GM23248 (cell line): ENCODE measurements at places on chromosomes 16 and 17.

- no peak for DNase-seq
Measured at GRCh38 chr17:35519906-35520442, 17.5 kb downstream of the SLFN12L start.

DNA sequence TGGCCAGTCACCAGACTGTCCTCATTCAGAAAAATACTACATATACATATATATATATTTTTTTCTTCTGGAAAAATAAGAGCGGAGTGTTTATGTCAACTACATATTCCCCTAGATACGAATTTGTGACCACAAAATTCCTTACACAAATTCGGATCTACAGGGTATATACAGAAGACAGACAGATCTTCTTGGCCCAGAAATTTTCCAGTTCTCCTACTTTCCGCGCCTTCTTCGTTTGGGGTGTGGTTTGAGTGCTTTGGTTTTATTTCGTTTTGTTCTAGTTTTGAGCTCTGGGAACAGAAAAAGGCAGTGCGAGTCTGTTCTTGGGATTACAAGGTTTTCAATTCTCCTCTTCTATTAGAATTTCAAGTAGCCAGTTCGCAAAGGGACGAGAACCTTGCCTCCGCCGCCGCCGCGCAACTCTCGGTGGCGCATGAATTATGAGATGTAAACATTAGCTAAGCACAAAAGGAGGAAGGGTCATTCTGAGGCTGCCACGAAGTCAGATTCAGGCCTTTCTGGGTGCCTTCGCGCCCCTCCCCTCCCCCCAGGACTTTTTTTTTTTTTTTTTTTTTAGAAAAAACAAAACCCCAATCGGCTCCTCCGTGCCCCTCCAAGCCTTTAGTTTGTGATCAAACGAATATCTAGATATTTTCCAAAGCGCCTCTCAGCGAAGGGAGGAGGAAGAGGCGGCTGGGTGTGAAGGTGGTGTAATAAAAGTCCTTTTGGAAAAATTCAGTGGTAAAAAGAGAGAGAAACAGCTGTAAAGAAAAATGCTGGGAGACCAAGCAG is 1.8 kb upstream of the HOXB4 start:
- DNase-seq: no peak

DNA sequence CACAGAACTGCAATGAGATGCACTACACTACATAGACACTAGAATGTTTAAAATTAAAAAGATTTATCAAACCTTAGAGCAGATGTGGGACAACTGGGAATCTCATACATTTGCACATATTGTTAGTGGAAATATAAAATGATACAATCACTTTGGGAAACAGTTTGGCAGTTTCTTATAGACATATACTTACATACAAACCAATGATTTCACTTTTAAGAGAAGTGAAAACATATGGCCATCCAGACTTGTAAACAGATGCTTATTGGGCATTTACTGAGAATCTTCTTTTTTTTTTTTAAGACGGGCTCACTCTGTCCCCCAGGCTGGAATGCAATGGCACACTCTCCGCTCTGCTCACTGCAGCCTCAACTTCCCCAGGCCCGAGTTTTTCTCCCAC is 50.1 kb downstream of the AXIN2 start:
- no peak for DNase-seq

DNA sequence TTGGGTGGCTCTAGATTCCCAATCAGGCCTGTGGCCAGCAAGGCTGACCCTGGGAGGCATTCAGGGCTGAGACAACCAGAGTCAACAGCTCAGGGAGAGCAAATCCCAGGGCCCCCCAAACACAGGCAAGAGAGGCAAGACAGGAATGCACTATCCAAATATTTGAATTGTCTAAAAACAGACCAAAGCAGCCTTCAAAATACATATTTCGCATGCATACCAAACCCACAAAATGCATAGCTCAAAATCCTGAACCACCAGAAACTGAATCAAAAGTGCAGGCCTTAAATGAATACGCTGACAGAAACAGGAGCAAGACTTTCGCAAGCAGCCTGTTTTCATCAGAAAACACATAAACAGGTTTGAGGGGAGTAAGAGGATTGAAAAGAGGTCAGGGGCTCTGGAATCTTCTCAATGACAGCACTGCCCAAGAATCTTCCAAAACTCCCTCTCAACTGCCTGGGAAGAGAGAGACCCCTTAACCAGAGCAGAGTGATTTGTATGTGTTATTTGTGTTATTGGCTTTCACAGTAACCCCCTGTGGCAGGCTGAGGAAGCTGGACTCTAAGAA is 213.6 kb upstream of the CDH5 start:
- peak; percentile 40 for DNase-seq

GRCh38 chr17:48003417-48004151 is 32.7 kb downstream of the CDK5RAP3 start:
- DNase-seq: no peak

DNA sequence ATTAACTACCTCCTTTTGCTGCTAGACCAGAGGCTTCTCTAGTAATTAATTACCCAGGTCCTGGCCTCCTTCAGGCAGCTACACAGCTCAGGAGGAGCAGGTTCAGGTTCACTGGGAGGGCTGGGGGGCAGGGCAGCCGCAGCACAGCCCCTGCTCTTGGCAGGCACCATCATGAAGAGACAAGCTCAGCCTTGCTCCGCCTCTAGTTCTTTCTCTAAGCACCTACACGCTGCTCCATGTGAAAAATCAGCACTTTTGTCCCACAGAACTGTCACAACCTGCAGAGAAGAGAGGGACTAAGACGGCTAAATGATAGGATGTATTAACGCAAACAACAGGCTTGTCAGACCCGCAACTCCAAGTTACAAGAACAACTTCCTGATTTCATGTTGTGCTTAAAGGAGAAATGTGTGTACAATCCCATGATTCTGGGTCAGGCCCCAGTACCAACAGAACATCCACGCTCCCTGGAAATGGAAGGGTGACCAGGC is 53.4 kb downstream of the GRB2 start:
- no peak for DNase-seq

GRCh38 chr17:75181110-75181509 is 1.6 kb downstream of the SUMO2 start:
- DNase-seq: peak; percentile 20

- DNase-seq: no peak
Measured at GRCh38 chr16:14476183-14476582, 153.9 kb downstream of the PARN start.

- DNase-seq: no peak
Measured at GRCh38 chr17:38556239-38556638, 49.5 kb downstream of the SRCIN1 start.
